Skeletal muscle cell (primary cell): ENCODE measurements at places on chromosomes 5 and 9.

DNA sequence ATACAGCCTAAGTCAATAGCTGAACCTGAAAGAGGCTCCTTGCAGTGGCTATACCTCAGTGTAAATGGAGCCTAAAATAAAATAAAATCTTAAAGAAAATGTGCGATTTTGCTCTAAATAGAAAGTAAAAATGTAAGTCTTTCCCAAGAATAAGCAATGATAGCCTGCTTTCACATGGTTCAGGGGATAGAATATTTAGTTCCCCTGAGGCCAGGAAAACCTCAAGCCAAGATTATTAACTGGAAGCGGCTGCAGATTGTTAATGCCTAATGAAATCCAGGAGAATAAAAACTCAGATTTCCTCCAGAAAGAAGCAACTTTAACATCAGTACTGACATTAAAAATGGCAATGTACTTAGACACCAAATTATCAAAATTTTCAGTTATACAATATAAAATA is 463.7 kb downstream of the CYLC2 start:
- DNase-seq, result no peak

- DNase-seq, result no peak
These were observed 143.4 kb upstream of the KLF9 start for GRCh38 chr9:70557661-70558369.

DNA sequence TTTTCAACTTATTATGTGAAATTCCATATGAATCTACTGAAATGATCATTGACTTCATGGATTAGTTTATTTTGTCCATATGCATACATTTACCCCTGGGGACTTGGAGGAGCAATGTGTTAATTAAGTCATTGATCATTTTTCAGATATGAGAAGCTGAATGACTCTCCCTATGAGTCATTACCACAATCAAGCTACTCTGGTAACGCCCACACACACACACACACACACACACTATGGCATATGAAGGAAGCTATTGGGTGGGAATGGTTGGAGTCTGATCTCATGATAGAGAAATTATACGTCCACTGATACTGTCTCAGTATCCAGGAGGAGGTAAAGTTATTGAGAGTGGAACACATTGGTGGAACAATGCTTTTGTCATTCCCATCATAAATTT is 528.9 kb downstream of the AGTPBP1 start:
- peak; percentile 48 for DNase-seq

GRCh38 chr9:108376140-108376539 is 479.6 kb downstream of the ACTL7B start:
- no peak for DNase-seq

- DNase-seq, result no peak
These were observed 140.3 kb upstream of the CHD1 start for GRCh38 chr5:99068944-99069650.

DNA sequence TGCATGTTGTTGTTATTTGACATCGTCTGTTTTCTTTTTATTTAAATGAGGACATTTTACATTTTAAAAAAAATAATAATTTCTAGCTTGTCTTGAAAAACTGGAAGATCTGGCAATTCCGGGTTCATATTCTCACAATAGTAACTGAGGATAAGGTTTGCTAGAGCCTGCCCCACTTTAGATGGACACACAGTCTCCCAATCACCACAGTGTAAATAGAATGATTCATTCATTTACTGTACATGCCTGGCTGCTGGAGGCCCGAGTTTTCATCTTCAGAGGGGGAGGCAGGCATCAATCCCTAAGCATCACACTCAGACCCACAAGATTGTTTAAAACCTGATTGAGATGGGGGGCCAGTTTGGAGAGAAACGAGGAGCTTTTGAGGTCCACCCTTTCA is 2039.7 kb upstream of the WWC1 start:
- DNase-seq, result no peak

DNA sequence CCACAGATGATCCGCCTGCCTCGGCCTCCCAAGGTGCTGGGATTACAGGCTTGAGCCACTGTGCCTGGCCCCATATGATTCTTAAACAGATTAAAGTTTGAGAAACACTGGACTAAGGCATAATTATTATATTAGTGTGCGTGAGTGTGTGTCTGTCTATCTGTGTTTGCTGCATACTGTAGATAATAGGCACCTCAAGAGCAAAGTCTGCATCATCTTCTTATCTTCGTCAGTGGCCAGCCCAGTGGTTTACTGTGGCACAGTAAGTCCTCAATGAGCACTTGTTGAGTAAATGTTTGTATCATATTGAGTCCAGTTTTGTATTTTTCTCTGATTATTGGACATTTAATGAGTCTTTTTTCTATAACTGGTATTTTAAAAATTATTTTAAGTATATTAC is 81.7 kb downstream of the ITGA1 start:
- no peak for DNase-seq

DNA sequence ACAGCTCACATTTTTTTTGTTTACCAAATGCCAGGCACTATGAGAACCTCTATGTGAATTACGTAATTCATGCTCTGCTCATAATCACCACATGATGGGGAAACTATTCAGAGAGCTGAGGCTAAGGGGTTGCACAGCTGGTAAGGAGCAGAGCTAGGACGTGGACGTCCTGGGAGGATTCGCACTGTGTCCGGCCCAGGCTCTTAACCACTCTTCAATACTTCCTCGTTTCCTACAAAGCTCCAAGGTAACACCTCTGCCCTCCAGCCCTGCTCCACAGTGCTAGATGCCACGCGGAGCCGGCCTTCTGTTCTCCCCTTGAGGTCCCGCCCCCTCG is 8.7 kb downstream of the PHF19 start:
- peak; percentile 36 for DNase-seq

DNA sequence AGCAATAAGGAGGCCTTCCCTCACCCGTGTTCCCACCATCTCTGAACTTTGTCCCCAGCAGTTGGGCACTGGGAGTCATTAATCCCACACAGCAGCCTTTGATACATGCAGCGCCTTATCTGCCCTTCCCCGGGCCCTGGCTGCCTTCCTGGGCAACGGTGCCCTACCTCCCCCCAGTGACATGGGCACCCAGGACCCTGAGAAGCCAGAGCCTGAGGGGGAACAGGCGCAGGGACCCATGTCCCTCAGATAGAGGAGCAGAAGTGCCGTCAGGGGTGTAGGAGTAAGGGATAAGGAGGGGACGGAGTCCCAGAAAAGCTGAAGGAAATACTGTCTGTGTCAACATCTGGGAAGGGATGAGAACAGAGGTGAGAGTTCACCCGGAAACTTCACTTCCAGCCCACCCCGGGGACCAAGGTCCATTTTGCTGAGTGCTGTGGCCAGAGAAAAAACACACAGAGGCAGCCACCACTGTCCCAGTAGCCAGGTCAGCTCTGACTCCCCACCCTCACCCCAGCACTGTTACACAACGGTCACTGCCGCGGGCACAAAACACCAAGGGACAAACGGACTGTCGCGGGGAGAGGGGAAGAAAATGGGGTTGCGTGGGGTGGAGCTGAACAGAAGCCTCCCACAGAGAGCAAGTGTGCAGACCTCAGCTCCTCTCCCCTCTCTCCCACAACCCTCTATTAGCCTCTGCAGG is 3.8 kb downstream of the PCDH1 start:
- DNase-seq, result no peak

- DNase-seq, result no peak
These were observed 466.4 kb downstream of the ZNF608 start for GRCh38 chr5:124280079-124280478.

DNA sequence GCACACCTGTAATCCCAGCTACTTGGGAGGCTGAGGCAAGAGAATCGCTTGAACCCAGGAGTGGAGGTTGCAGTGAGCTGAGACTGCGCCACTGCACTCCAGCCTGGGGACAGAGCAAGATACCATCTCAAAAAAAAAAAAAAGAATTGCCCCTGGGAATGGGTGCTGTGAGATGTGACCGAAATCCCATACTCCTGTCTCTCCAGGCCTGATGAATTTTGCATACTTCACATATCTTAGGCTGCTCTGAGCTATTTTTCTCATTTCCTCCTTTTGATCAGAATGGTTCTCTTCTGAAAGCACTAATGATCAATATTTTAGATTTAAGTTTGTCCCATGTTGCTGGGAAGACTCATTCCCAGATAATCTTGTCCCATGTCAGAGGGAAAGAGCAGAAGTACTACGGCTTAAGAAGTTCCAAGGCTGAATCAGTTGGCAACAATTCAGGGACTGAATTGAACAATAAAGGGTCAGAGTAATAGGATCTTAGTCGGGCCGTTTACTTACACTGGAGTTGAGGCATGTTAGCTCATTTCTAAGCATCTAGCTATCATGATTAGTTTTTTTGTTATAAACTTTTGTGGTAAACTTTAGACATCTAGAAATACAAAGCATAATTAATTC is 44.2 kb upstream of the TENT2 start:
- DNase-seq, result no peak

DNA sequence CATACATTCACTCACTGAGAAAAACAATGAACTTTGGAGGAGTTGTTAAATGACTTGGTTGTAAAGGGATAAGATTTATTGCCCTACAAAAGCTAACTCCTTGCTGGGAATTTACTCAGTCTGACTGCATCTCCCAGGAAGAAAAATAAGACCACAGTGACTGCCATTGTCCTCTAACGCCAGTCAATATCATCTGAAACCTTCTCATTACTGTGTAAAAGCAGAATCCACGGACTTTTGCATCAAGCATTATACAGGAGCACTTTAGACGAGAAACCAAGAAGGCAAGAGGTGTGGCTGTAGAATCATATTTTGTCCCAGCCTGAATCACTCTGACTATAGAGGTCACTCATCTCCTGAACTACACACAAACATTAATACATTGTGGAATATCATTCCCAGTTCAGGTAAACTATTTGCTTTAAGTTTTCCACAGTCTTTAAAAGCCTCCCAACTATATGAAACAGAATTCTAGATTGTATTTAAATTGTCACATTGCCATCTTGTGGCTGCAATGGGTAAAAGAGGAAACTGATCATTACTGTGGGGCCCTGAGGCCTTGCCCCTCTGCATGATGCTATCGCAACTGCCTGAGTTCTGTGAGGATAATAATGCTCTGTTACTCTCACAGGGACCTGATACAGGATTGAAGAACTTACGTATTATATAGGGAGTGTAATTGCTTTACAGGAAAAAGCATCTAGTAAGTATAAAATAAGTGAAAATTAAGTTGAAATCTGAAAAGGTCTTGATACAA is 142.9 kb downstream of the SLCO4C1 start:
- no peak for DNase-seq

DNA sequence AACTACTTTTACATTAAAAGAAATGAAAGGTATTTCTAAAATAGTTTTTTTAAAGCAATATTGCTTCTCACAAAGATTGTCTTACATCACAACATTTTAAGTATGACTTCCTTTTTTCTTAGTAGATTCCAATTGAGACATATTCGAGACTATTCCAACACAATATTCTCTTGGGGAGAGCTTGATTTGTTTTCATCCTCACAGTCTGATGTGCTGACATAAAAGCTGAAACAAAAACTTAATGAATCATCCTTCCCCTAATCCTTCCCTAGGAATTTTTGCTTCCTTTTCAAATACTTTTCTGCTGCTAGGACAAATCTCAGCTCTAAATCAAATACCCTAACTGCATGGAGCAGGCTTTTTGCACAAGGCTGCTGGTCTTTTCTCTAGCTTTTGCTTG is 245.8 kb upstream of the MAP3K1 start:
- DNase-seq, result peak; percentile 45

DNA sequence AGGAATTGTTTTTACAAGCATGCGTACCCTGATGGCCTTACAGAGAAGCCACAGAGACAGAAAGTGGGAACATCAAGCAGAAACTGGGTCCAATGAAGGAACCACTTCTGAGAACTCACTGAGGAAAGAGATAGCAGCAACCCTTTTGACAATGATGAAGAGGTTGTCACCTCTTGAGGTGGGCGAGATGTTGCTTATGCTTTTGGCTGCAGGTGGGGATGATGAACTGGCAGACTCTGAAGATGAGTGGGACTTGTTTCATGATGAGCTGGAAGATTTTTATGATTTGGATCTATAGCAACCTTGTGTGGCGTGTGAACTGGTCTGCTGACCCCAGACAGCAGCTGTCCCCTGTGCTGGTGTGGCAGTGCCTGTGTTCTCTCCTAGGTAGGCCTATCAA is 50.9 kb downstream of the ZNF510 start:
- no peak for DNase-seq

DNA sequence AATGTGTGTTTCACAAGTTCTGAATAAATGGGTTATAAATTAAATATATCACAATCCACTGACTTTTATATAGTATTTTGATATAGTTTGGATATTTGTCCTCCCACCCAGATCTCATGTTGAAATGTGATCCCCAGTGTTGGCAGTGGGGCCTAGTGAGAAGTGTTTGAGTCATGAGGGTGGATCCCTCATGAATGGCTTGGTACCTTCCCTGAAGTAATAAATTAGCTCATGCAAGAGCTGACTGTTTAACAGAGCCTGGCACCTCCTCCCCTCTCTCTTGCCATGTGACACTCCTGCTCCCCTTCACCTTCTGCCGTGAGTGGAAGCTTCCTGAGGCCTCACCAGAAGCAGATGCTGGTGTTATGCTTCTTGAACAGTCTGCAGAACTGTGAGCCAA is 127.9 kb upstream of the PALM2AKAP2 start:
- peak; percentile 19 for DNase-seq

GRCh38 chr5:116455061-116455460 is 119.6 kb downstream of the SEMA6A start:
- no peak for DNase-seq

DNA sequence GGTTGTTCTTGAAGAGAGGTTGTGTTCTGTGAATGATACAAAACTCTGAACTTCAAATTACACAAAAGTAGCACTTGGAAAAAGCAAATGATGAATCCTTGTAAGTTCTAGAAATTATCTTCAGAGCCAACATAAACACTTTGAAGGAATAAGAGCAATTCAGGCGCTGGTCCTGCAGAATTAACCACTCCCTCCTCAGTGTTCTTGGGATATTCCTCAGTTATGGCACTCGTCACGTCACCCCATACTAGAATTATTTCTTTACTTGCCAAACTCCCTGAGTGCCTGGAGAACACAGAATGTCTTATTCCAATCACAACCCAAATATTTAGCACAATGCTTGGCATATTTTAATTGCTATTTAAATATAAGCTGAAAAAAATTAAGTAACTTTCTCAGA is 126.3 kb downstream of the EFNA5 start:
- DNase-seq, result no peak

- DNase-seq, result no peak
These were observed 66.3 kb downstream of the NR2F1 start for GRCh38 chr5:93649234-93649900.

GRCh38 chr5:79771387-79771786 is 81.8 kb downstream of the CMYA5 start:
- DNase-seq, result peak; percentile 61

DNA sequence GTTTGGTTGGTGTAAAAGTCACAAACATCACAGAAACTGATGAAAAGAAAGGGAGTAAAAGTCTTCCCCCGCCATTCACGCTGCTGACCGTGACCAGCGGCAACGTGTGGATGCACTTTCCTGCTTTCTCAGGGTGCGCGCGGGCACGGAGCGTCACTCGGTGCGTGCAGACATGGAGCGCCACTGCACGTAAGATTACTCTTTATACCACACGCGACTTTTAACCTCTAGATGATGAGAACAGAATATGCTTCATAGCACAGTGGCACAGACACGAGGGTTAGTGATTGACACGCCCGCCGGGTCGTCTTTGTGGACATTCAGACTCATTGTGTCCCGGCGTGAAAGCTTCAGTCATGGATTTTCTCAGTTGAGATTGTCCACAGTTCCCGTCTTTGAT is 15.7 kb downstream of the CEP72 start:
- no peak for DNase-seq

GRCh38 chr5:16437977-16438376 is 27.6 kb downstream of the ZNF622 start:
- no peak for DNase-seq
